ENCODE measurements at places on chromosomes 13 and 19.
A peak's percentile ranks its signal among the peaks of the same experiment; 100 is the strongest.

DNA sequence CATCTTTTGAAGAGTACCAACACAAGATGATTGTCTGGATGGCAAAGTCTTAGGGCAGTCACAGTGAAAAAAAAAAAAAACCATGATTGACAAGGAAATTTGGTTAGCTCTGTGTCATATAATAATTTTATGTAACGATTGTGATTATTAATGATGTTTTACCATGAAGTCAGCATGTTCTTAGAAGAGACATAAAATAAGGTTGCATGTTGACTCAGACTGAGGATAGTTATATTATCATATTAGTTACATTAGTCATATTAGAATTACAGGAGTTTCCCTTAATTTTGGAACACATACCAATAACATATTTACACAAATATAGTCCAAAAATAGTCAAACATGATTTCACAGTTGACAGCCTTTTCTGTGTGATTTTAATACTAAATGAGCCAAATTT lies 5.7 kb downstream of the ZNF431 start:
- no peak for DNase-seq

DNA sequence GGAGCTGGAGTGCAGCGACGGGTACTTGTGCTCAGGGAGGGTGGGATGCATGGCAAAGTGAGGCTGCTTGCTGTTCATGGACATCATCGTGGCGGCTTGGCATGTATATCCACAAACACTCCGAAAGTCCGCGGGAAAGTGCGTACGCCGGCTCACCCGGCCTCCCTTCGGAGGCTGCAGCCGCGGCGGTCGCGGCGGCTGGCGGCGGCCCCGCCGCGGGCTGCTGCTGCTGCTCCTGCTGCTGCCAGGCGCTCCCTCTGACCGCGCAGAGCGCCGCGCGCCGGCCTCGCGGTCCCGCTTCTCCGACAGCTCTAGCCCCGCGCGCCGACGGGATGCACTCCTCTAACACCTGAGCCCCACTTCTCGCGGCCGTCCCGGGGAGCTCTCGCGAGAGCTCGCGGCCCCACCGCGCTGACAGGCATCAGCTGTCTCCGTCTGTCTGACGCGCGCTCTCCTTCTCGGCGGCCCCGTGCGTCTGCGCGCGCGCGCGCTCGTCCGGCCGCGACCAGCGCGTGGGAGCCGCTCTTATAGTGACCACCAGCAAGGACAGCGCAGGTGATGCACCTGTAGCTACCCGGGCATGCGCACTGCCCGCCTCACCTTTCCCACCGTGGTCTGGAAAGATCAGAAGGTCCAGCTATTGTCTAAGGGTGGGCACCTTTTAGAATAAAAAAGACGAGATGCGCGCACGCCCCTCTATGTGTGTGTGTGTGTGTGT lies at the start of gene POU4F1:
POU4F1 (minus strand) TSS at position 313 of the 718 bp plus-strand sequence; CDS start at position 87, 226 bp downstream.
- DNase-seq: no peak

DNA sequence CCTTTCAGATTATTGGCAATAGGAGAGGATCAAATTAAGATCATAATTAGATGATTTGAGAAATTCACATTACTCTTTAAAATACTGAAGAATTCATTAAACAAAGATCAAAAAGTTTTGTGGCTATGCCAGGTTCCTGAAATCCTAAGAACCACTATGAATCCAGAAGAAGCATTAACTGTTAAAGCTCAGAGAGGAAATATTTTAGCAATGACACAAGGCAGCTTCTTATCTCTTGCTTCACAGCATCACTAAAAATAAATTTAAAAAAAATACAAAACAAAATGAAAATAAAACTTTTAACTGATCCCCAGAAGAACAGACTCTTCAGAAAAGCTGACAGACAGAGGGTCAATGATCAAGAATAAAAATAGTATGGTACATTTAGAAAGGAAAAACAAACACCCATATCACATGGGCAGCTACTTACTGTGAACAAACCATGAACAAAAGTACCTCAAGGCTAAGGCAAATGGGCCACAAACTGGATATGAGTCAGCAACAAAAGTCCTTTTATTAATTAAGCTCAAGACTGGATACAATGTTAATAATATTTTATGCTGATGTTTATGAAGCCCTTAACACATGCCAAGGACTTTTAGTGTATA lies 19.6 kb downstream of the RNF6 start:
- DNase-seq: no peak

GRCh38 chr13:73508841-73509240 lies 450.0 kb downstream of the KLF5 start:
- no peak for DNase-seq

- peak; percentile 45 for DNase-seq
These were observed 11.9 kb upstream of the FRY start for GRCh38 chr13:32019612-32020233.

DNA sequence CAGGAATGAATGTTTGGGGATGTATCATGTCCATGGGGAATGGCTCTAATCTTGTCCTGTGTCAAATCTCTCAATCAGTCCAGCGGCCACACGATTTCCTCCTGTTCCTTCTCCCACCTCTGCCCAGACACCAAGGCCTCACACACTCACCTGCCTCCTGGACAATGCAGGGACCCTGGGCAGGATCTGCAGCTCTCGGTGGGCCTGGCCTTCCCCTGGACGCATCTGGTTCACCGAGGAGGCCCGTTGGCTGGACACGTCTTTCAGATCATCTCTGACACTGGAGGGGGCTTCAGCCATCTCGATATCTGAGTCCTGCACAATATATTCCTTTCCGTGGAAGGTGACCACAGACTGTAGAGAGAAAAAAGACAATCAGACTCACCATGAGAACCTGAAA lies 21.4 kb downstream of the ZSCAN5C start:
- DNase-seq: no peak

DNA sequence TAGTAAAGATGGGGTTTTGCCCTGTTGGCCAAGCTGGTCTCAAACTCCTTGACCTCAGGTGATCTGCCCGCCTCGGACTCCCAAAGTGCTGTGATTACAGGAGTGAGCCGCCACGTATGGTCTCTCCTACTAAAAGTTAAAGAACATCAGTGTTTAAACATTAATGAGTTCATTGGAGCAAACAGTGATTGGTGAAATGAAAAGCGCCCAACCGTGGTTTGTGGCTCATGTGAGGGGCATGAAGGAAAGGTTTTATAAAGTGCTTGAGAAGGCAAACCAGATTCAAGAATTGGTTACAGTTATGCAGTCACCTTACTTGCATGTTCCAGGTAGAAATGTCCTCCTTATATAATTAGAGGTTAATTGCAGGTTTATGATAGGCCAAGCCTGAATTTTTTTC lies 109.5 kb downstream of the ZNF675 start:
- DNase-seq: no peak

- no peak for DNase-seq
These were observed 68.3 kb downstream of the DACH1 start for GRCh38 chr13:71798707-71799106.
